ENCODE measurements at places on chromosomes 6 and 20.

GRCh38 chr6:52539607-52540006, 37.3 kb downstream of the TRAM2 start:
- DNase-seq = no peak

DNA sequence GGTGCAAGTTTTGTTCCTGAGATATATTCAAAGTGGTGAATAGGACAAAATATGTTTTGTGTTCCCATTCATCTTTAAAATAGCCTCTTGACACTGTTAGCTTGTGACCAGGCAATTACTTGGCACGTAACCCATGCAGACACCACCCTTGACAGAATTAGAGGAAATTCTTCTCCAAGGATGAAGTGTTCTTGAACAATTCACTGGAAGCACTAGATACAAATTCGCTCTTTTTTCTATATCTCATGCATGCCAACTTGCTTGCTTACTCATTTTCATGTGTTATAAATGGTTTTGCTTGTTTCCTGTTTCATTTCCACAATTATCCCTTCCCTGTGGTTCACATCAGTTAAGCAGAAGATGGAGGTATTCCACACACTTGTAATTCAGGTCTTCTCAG, 105.2 kb upstream of the MAN1A1 start:
- DNase-seq = no peak

DNA sequence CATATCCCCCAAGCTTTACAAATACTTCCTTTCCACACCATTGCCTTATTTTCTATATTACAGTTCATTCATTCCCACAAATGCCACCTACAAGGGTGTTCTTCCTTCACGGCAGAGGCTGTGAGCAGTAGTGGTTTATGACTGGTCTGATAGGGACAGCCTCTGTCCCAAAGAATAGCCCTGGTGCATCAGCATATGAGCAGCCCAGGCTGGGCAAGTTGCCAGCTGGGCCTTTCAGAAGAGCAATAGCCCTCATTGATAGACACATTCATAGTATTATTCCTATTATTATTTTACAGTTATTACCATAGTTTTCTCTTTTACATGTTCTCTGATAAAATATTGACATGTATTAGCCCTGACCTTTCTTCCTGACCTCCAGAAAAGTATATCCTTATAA, 149.9 kb downstream of the MMS22L start:
- no peak for DNase-seq

DNA sequence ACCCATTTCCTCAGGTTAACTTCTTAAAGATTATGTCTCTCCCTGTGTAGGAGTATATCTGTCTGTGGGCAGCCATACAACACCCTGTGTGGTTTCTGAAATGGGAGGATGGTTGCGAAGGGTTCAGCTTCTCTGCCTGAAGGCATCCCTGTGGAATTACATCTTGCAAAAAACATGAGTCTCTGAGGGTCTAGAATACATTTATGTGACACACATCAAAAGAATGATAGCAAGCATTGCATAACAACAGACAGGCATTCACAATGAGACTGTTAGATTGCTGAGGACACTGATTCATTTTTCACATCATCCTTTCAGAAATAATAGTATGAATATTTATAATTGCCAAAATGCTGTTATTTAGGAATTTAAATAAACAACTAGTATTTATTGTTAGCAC, 670.9 kb downstream of the HTR1B start:
- no peak for DNase-seq

GRCh38 chr6:126066053-126067048, 80.0 kb downstream of the TRMT11 start:
- DNase-seq = no peak

DNA sequence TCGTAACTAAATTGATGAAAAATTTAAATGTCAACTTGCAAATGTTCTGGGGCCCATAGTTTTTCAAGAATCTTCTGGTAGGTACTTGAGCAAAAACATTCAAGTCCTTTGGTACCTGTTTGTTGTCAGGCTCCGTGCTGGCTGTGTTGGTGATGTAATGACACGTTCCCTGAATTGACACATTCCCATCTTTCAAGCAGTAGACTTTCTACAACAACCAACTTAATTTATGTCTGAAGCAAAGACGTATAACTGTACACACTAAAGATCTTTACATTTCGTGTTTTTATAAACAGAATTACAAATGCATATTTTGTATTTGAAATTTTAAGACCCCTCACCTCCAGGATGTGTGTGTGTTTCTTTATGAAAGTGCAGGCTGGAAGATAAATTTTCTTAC, 49.5 kb downstream of the NCOA3 start:
- DNase-seq = no peak

- DNase-seq = no peak
These were observed 94.5 kb downstream of the SCP2D1 start for GRCh38 chr20:18908109-18908508.

- no peak for DNase-seq
These were observed at the start of gene LAMA2 for GRCh38 chr6:128882991-128883611. TSS of gene LAMA2 (plus strand) at chr6:128883138. CDS start at chr6:128883246, 108 bp downstream.

- no peak for DNase-seq
These were observed 331.4 kb upstream of the QKI start for GRCh38 chr6:163083141-163083540.

GRCh38 chr20:32333181-32333987, 24.7 kb upstream of the ASXL1 start:
- DNase-seq = no peak

GRCh38 chr6:119637768-119638167, 288.2 kb upstream of the MAN1A1 start:
- DNase-seq = no peak

DNA sequence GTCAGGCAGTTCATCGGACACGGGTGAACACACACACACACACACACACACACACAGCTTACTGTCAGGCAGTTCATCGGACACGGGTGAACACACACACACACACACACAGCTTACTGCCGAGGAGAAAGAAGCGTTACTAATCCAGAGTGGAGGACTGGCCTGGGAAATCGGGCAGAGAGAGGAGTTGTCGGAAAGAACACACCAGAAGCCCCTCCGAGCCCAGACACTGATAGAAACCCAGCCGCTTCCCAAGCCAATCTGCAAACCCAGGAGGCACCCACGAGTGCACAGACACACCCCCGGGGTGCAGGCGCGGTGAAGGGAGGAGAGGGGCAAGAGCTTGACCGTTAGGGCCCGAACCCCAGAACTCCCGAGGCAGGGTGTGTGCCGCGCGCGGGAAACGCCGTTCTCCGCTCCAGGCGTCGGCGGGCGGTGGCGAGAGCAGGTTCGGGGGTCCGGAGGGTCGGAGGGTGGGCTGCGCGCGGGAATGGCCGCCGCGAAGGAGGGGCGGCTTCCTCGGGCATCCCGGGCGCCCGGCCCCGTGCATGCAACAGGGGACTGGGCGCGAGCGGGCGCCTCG, 636 bp downstream of the ELOVL2 start:
- no peak for DNase-seq

- no peak for DNase-seq
These were observed 16.6 kb downstream of the POPDC3 start for GRCh38 chr6:105163183-105163582.

DNA sequence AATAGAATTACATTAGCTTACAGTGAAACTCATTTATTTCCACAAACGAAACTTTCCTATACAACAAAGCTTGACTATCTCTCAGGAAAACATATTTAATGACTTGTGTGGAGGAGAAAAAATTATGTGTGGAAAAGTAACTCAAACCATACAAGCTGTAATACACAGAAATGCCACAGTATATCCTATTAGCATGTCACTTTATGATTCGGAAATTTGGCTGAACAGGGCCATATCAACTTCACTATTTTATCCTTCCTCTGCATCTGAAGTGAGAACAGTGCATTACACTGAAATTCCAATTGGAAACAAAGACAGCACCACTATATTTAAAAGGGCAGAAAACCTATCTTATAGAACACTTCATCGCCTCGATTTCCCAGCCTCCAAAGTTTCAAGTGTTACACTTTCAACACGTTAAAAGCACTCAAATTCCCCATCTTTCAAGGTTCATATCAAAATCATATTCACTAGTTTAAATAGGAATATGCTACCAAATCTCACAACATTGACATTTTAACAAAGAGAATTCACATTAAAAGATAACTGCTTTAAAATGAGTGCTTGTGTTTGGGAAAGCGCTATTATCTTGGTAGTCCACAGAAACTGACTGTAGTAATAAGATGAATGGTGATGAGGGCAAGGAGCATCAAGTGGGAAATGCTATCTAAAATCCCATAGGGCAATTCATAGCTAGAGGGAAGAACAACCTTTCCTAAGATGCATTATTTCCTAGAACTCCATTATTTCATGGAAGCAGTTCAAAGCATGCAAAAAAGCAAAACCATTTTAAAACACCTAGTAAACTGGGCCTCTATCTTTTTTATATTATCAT, 1.8 kb downstream of the REV3L start:
- DNase-seq = no peak

DNA sequence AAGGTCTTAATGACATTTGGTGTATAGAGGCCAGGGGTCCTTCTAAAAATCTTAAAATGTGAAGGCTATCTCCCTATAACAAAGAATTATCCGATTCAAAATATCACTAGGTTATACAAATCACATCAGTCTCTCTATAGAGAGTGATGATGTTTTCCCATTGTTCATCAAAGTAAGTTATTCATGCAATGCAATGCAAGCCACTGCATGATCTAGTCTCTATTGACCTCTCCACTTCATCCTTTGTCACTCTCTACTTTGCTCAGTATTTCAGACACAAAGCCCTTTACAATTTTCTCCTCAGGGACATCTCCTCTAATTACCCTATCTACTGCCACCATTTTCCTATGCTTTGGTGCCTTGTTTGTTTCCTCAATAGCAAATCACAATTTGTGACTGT, 628.0 kb downstream of the HTR1B start:
- no peak for DNase-seq

- DNase-seq = no peak
These were observed 57.5 kb downstream of the FOXC1 start for GRCh38 chr6:1667012-1667804.

DNA sequence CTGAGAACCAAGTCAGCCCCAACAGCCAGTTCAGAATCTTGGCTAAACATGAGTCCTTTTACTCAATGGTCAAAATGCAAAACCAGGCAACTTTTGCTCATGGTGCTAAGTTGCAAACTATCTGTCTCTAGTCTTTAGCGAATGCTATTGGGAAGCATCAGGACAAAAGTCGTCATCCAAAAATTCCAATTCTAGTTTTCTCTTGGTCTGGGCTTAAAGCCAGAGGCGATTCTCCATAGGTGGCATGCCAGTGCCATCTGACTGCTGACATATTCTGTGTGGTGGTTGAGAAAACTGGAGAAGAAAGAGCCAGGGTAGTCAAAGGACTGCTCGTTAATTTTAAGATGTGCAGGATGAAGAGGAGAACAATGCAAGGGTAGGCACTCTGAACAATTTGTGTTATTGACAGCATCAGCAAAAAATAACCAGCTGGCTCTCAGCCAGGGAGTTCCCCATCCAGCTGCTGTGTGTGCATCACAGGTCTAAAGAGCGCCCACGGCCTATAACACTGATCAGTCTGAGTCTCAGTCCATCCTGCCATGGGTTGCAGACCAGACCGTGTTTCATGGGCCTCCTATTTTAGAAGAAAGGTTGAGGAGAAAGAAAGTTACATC, 313.6 kb downstream of the ALDH8A1 start:
- DNase-seq = peak; percentile 8

DNA sequence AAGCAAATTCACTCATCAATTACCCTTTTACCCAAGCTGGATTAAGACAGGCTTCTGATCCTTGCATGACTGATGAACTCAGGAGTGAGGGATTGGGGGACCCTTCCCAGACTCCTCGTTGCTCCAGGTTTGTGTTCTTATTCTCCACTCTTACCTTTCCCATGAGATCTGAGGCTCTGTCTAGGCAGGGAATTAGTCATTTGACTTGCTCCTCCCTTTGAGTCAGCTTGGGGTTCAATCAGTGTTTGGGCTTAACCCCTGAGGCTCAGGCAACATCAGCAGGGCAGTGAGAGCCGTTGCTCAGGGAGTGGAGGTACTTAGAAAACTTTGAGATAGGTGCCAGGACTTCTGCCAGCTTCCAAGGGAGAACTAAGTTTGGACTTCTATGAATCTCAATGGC, 20.7 kb upstream of the TOX2 start:
- no peak for DNase-seq

DNA sequence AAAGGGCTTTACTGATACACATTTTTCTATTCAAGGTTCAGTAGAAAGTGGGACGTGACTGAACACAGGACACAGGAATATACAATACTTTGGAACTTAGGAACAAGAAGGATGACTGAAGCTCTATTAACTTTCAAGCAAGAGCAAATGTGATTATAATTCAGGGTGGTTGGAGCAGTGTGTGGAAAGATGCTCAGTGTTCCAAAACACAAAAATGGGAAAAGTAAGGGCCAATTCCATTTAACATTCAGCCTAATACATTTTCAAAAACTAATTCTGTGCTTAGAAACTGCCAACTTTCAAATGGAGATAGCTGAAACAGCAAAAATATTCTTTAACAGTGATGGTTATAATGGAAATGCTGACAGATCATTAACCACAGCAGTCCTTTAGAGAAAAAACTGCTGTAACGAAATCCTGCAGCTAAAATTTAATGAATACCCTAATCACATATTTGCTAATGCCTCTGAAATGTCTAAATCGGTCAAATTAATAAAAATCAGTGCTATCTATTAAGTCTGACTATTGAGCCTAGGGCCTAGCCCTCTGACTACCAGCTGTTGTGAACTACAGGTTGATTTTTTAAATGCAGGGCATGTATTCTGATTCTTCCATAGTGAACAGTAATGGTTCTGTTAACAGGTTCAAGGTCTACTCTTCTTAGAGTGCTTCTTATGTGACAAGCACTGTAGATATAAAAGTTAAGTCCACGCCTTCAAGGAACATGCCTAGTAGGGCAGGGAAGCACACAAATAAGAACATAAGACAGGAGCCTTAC, 45.9 kb downstream of the RARS2 start:
- no peak for DNase-seq

DNA sequence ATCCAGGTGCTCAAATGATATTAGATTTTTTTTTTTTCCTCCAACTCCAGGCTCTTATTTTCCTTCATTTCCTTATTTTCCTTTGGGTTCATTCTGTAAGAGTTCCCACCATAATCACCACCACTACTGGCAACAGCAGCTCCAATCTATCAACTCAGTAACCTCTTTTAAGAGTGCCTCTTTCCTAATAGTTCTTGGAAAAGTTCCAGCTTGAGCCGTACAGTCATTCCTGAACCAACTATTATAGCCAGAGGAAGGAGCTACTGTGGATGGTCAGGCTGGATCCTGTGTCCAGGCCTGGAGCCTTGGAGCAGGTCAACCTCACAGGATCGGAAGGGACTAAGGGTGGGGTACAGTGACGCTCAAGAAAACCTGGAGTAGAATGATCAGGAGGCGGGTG, 4.2 kb upstream of the ANGPT4 start:
- DNase-seq = no peak

DNA sequence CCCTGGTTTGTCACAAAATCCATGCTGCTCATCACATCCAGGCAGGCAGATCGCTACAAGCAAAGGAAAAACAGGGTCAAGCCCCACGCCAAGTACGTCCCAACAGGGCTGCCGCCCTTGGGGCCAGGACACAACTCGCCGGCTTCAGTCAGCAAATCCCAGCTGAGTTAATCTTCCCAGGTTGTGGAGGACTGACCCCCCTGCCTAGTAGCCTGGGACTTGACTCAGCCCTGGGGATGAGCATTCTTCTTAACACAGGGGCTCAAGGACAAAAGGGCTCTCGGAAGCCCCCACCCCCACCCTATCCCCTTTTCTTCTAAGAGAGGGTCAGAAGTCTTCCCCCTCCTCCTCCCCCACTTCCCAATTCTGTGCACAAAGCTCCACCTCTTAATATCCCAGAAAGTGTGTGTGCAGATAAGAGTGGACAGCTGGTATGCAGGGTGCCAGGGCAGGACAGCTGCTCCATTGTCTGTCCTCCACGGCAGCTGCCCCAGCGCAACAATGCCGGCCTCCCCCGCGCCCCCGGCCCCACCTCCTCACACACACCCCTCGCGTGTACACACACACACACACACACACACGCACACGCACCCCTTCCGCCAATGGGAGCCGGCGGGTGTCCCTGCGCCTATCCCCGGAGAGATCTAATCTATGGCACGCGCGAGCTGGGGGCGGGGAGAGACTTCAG, 4.5 kb downstream of the DLL1 start:
- DNase-seq = no peak
